ENCODE measurements at places on chromosomes 5 and 9.

DNA sequence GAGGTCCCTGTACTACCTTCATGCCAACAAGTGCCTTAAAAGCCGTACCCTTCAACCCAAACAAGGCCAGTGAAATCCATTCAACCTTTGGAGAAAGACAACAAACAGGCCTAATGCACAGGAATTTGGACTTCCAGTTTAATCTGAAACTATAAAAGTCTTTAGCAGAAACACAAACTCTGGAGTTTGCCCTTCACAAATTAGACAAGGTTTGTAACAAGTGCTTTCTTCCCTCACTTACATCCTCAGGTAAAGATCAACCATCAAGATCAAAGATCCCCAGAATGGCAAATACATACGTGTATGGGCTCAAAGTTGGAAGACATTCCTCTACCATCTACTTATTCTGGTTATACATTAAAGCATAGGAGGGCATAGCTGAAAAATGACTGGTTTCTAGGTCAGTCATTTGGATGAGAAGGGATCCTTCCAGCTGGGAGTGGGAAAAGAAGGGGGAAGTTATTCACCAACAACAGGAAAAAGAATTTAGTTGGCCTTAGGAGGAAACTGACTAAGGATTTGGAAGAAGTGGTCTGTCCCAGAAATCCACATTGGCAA is 2.0 kb downstream of the DAB2 start:
- DNase-seq: no peak

DNA sequence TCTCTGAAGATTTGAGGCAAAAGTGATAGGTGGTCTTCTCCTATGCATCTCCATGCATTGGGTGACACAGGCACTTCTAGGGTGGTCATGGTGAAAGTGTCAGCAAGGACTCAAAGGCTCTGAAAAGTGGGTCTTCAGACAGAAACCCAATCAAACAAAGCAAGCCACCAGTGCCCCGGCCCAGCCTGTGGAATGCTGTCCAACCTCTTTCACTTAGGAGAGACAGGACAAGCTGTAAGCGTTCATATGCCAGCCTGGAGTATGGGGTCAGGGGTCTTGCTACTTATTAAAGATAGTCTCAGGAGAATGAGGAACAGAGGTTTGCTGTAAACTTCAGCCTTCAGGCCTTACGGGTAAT is 324.5 kb downstream of the GADD45G start:
- DNase-seq: no peak

- no peak for DNase-seq
Measured at GRCh38 chr5:54832045-54832444, 153.3 kb downstream of the ESM1 start.

GRCh38 chr5:98296426-98296825 is 477.0 kb upstream of the RGMB start:
- DNase-seq: no peak

DNA sequence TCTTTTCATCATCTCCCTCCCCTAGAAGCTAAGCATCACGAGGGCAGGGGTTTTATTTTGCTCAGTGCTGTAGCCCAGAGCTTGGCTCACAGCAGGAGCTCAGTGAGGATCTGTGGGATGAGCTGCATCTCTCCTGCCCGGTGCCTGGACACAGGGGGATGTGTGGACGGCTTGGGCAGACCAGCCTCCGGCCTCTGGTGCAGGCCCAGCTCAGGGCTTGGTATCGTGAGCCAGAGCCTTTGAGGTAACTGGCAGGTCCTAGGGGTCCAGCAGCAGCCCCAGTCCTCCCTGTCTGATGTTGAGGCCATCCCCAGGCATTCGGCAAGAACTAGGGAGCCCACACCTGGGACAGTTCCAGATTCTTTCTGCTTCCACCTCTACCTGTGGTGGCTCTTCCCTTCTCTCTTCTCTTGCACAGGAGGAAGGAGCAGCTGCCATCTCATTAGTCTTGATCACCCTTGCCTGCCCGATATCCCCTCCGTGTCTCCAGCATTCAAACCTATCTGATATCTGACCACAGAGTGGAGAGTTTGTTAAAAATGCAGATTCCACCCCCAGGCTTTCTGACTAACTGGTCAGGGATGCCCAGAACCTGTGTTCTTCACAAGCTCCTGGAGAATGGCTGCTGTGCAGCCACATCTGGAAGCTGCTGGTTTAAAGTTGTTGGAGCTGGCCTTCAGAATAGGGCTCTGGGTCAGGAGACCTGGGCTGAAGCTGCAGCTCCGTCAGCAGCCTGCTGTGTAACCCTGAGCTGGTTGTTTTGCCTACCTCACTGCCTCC is 7.9 kb upstream of the SLC6A7 start:
- no peak for DNase-seq

GRCh38 chr9:136117916-136118319 is 757 bp downstream of the TMEM250 start:
- DNase-seq: no peak

DNA sequence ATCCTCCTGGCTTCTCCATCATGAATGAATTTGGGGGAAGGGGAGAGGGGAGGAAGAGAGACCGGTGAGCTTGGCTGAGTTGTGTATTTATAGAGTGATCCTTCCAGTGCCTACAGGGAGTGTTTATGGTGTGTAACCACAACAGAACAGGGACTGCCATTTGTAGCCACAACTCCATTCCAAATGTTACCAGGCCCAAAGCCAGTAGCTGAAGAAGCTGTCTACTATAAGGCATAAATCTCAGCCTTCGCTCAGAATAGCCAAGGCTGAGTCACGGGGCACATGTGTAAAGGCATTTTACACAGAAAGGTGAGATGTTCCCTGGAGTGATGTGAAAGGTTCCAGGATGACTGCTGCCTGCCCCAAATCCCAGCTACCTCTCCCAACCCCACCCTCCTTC is 2.5 kb downstream of the TMEM252 start:
- no peak for DNase-seq

DNA sequence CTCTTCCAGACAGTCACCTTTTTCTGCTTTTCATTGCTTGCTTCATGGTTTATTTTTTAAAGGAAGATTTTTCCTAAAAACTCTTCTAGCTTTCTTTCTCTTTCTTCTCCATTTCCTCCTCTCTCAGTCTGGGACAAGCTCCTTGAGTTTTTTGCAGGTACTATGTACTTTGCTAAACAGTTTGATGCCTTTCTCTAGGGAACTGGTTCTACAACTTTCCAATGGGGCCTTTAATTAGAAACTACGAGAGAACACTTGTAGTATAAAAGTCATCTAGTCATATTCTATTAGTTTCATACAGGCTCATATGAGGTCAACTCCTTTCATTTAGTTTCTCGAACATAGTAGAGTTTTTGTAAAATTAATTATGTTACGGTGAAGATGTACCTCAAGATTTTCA is 189.6 kb downstream of the DOCK8 start:
- no peak for DNase-seq

- DNase-seq: no peak
Measured at GRCh38 chr5:91049800-91050199, 333.3 kb downstream of the ARRDC3 start.

All from activated T-cell treated with anti-CD3 and anti-CD28 coated beads, Interleukin-2, amount 50 U/mL, for 48 hours (primary cell).